ENCODE measurements at places on chromosomes 5 and 9.

DNA sequence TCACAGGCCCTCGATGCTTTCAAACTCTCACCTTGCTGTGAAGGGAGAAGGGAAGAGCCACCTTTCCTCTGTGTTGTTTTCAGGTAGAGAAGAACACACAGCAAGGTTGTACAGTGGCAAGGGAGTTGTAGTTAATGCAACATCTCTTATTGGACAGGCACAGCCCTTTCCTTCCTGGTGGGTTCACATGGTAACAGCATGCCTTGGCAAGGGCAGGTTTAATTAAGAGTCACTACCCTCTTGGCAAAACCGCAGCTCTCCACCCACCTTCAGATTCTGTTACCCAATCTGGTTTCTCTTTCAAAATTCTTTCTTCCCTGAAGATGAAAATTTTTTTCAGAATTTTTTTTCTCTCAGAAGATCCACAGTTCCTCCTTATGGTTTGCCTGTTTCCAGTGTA lies 253.1 kb downstream of the TLR4 start:
- no peak for DNase-seq

DNA sequence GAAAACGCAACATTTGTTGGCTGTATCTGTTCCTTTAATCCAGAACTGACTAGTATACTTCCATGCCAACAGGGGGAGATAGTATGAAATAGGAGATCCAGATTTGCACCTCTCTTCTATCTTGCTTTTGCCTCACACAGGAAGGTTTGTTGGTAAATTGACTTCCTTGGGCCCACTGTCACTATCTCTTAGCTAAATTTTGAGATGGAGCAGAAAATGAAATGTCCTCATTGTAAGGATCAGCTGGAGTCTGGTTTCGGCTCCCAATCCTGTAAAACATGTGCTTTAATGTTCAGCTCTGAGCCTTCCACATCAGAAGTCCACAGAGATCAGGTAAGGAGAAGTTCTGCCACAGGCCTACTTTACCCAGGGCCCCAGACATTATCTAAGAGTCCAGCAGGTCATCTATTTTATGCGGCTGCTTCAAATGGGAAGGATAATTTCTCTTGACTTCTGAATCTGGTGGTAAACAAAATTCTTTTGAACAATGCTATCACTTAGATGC lies 176.8 kb downstream of the FER start:
- no peak for DNase-seq

DNA sequence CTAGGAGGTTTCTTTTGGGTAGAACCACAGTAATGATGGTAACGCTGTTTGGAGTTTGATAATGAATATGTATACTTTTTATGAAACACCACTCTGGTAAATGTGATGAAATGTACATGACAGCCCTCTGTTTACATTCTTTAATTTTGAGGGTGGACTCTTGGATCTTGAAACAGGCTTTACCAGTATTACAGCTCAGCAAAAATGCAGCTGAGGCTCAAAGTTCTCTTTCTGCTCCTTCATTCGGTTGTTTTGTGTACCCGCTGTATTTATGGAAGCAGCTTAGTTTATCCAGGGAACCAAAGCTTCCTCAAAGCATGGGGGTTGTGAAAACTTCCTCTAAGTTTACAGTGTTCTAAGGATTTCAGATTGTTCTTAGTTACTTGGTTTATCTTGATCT lies 11.1 kb downstream of the GAPVD1 start:
- no peak for DNase-seq

DNA sequence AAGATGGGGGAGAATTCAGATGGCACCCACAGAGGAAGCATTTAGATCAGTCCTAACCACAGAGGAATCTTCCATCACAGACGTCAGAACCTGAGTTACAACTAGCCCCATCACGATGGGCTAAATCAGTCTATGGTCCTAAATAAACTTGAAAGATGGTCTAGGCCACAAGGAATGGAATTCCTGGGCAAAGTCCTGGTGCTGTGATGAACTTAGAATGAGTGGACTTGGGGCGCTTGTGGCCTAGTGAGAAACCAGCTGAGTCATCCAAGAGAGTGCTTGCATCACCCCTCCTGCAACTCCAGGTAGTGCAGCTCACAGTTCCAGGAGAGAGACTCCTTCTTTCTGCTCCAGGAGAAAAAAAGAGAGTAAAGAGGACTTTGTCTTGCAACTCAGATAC lies 722.9 kb upstream of the RGMB start:
- no peak for DNase-seq

DNA sequence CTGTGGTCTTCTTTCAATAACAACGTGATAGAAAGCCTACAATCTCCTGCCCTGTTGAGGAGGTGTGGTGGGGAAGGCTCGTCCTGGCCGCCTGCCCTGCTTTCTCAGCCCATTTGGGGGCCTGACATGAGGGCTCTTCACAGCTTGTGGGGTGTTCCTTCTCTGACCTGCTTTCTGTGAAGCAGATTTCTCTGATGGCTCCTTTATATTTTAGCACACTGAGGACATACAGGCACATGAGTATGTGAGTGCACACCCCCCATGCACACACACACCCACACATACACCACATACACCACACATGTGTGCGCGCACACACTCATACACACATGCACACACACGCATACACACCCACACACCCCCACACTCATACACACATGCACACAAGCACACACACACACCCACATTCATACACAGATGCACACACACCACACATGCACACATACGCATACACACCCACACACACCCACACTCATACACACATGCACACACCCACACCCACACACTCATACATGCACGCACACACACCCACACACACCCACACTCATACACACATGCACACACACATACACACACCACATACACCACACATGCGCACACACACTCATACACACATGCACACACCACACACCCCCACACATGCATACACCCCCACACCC lies 117.5 kb downstream of the COL5A1 start:
- no peak for DNase-seq

DNA sequence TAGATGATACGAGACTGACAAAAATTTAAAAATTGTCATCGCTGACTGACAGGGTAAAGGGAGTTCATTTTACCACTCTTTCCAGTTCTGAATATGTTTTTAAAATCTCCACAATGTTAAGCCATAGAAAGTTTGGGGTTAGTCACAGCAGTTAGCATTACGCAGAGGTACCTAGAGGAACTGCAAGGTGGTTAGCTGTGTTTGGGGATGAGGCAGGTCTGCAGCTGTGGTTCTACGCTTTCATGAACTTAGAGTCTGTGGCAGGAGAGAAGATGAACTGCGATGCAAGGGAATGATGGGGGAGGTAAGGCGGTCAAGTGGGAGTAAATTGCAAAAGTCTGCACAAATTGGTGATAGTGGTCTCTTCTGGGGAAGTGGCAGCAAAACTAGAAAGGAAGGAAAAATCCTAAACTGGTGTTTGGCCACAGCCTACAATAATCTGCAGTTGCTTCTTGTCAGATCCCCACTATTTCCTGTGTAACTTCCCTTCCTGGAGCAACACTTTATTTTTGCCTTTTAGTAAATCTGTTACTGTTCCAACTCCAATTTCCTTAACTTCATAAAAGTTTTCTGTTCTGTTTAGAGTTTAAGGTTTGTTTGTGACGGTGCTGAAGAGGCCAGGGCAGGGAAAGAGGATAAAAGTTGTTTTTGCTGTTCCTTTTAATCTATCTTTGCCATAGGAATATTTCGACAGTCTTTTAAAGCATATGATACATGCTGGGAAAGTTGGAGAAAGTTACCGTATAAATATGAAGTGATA lies 38.6 kb upstream of the SNX2 start:
- no peak for DNase-seq

GRCh38 chr5:178468196-178468685 lies 122.0 kb downstream of the COL23A1 start:
- no peak for DNase-seq

DNA sequence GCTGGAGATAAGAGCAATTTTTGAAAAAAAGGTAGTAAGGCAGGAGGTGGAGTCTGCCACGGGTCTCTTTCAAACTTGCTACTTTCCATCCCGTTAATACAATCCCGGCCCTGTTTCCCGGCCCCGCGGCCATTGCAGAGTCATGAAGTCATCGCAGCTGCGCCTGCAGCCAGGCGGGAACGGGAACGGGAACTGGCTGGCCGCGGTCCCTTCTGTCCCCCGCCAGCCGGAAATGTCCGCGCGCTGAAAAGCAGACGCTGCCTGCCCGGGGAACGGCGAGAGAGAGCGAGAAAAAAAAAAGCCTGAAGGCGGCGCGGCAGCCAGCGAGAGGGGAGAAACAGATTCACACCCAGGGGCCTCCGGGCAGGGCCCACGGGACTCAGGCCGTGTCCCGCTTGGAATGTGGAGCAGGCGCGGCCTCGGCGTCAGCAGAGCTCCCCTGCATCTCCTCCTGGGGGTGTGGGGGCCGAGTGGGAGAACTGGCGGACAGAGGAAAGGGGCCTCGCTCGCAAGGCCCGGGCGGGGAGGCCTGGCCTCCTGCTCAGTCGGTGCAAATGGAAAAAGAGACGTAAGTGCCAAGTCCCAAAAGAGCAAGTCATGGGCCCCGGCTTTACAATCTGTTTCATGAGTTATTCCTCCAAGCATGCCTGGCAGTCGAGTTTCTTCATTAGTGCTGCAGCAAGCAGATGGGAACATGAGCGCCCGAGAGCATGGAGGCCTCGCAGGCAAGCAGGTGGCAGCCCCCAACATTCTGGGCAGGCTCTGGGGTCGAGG lies 201.2 kb upstream of the GAS1 start:
- peak; percentile 27 for DNase-seq

GRCh38 chr9:96486386-96487028 lies 36.5 kb downstream of the HABP4 start:
- peak; percentile 74 for DNase-seq

DNA sequence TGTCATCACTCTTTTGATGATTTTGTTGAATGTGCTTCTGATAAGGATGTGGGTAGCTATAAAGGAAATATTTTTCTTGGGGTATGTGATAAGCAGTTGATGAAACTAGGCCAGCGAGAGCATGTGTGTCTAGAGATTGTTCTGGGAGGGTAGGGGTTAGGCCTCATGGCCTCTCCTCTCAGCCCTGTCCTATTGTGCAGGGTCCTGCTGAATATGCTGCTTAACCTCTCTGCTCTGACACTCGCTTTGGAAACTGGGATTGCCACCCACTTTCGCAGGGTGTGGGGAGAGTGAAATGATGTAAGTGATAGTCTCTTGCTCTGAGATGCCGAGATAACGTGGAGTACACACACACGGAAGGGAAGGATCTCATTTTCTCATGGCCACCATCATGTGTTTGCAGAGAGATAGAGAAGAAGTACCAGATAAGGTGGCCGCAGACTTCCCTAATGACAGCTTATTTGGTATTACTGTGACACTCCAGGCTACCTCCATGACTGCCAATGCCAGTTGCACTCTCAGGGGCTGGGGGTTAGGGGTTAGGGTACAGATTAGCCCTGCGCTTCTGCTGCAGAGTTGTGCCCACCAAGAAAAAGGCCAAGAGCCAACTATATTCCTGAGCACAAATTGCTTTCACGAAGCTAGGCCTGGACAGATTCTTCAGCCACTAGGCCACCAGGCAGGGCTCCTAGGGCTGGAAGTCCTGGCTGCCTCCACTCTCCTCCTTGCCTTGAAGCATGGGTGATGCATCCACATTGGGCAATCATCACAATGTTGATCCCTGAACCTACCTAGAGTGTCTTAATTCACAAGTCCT lies 25.2 kb upstream of the TNFAIP8 start:
- DNase-seq, result no peak

DNA sequence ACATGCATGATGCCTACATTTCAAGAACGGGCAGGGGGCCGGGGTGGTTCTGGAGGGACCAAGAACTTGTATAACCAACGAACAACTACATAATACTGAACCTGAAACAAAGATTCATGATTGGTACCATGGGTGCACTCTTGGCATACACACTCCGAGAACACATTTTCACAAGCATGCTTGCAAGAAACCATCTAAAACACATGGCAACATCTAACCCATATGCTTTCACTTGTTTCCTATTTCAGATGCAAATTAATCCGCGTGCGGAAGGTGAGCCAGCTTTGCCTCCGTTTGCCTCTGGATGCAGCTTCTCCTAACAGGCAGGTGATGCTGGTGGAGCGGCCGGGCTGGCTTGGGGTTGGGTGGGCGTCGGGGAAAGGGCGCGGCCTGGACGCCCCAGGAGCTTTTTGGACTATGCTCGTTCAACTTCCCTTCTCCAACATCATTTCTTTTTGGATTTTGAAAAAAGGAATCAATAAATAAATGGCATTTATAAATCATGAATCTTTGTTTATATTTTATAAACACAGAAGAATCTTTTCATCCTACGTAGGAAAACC lies 12.5 kb upstream of the SEC16A start:
- DNase-seq, result no peak

GRCh38 chr5:10030219-10030831 lies 219.4 kb downstream of the ATPSCKMT start:
- no peak for DNase-seq

DNA sequence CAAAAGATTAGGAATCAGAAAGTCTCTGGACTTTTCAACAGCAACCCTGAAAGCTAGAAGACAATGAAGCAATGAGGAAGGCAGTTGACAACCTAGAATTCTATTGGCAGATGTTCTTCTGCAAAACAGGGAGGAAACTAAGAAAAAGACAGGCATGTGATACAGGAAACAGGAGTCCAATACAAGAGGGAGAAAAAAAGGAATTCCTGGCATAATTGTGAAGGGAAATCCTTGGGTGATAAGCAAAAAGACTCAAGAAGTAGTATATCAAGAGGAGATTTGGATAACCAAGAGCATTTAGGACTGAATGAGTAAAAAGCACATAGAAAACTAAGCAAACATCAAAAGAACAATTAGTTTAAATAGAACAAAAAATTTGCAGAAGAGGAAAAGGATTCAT lies 58.6 kb downstream of the LPAR1 start:
- no peak for DNase-seq

GRCh38 chr9:90446200-90446948 lies 196.2 kb downstream of the DIRAS2 start:
- no peak for DNase-seq

- DNase-seq, result no peak
Measured at GRCh38 chr9:134374301-134375010, 48.2 kb downstream of the RXRA start.

DNA sequence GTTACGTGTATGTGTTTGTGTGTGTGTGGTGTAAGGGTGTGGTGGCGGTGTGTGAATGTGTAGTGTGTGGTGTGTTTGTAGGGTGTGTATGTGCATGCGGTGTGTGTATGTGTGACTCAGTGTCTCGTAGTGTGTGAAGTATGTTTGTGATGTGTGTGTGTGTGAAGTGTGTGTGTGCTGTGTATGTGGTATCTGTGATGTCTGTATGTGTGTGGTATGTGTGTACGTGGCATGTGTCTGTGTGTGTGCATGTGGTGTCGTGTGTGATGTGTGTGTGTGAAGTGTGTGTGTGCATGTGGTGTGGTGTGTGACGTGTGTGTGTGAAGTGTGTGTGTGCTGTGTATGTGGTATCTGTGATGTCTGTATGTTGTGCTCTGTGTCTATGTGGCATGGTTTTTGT lies 339.4 kb downstream of the MTRR start:
- no peak for DNase-seq

- no peak for DNase-seq
Measured at GRCh38 chr5:102749416-102750030, 5.6 kb upstream of the PAM start.

DNA sequence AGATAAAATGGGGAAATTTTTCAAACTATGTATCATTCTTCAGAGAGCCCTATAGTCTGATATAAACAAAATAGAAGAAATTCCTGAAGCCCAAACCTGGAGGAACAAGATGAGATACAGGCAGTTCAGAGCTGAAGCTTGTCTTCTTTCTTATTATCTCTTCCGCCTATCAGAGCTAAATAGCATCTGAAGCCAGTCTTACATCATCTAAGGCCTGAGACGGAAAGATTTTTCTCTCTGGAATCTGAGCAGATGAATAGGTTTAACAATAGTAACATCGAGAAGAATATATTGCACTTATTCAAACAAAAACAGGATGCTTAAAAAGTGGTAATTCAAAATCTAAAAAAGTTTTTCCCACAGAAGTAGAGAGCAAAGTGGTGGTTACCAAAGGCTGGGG lies 59.8 kb downstream of the LPAR1 start:
- DNase-seq, result no peak

- DNase-seq, result no peak
Measured at GRCh38 chr5:86786955-86787354, 169.2 kb downstream of the COX7C start.

Measured in BJ (cell line).